Hypothalamus (tissue), 51 donors: ENCODE measurements at places on chromosomes 2 and 18.

DNA sequence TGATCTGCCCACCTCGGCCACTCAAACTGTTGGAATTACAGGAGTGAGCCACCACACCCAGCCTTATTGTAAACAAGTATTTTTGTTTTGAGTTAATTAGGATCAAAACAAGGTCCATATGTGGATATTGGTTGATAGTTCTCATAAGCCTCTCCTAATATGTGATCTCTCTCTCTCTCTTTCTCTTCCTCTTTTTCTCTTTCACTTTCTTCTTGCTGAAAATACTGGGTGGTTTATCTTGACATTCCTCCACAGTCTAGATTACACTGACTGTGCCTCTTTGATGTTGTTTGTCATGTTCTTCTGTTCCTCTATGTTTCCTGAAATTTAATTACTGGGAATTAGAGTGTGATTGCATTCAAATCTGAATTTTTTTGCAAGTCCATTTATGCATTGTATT is 547.5 kb upstream of the NRXN1 start:
- no peak for DNase-seq

GRCh38 chr2:217228732-217229131 is 368.9 kb upstream of the TNP1 start:
- no peak for DNase-seq

GRCh38 chr2:238956676-238957075 is 108.8 kb downstream of the TWIST2 start:
- no peak for DNase-seq

- no peak for DNase-seq
Measured at GRCh38 chr2:138373993-138374408, 127.6 kb upstream of the SPOPL start.

- DNase-seq = no peak
Measured at GRCh38 chr2:38180754-38181153, 104.8 kb upstream of the CYP1B1 start.
